ENCODE measurements at places on chromosomes 3 and 15.

GRCh38 chr3:78734048-78734637 is 1033.7 kb downstream of the ROBO1 start:
- DNase-seq = no peak

- no peak for DNase-seq
Measured at GRCh38 chr3:194738254-194739093, 52.8 kb downstream of the FAM43A start.

GRCh38 chr3:14366248-14366647 is 36.2 kb upstream of the SLC6A6 start:
- no peak for DNase-seq

- DNase-seq = no peak
Measured at GRCh38 chr3:197205675-197206074, 92.7 kb downstream of the DLG1 start.

- no peak for DNase-seq
Measured at GRCh38 chr15:51377038-51377786, 35.8 kb downstream of the GLDN start.
